Common myeloid progenitor, CD34-positive (primary cell): ENCODE measurements at places on chromosomes 2 and 18.

DNA sequence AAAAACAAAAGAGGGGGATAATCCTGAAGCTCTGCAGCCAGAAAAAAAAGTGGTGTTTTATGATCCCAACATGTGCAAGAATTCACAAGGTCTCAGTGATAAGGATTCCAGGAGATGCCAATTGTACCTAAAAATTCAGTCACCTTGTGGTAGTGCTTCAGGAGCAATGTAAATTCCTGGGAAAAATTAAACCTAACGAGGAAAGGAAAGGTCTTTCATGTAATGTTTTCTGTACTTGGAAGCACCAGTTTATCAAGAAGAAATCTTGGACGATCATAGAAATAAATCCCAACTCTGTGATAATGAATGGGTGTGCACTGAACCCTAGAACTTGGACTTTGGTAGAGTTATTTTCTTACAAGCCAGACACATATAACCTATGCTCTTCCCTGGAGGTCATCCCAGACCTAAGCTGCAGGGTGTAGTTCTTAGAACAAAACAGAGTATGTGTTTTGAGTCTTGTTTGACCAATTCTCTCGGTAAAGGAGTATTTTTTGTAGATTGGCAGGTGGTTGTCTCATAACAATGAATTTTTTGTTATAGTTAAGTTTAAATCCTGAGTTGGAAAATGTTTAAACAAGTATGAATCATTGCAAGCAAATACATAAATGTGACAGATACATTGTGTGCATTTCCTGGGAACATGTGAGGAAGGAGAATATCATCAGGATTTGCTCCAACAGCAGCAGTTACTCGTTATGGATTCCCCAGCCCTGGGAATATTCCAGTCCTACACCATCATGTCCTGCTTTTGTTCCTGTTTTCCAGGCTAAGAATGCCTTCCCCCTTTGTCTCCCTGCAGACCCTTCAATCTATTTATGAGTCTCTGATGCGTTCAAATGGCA, 224.6 kb downstream of the NAPG start:
- no peak for DNase-seq

DNA sequence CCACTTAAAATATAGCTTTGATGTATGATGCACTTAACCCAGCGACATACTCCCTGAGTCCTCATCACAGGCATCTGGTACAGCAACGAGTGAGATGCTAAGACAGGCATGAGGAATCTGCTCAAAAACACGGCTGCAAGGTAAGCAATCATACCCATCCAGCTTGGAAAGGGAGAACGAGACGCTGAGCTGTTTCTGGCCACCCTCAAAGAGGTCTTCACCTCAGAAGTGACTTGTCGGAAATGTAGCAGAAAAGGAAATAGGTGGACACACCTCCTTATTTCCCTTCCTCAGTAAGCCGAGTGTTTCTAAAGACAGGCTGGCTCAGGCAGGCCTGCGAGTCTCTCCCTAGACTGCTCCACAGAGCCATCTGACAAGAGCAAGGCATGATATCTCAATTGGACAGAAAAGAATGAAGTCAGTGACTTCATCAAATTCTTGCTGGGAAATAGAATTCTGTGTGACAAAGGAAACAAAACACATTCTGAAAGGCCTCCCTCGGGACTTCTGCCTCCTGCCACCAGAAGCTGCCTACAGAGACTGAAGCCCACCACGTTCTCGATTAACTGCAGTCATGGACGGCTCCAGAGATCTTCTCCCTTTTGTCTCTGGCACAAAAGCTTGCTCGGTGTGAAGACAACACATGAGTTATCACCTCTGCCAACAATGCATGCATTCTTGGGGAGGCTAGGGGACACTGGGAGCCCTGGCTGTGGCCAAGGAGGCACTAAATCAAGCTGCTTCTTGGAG, 84.3 kb downstream of the UXS1 start:
- no peak for DNase-seq

DNA sequence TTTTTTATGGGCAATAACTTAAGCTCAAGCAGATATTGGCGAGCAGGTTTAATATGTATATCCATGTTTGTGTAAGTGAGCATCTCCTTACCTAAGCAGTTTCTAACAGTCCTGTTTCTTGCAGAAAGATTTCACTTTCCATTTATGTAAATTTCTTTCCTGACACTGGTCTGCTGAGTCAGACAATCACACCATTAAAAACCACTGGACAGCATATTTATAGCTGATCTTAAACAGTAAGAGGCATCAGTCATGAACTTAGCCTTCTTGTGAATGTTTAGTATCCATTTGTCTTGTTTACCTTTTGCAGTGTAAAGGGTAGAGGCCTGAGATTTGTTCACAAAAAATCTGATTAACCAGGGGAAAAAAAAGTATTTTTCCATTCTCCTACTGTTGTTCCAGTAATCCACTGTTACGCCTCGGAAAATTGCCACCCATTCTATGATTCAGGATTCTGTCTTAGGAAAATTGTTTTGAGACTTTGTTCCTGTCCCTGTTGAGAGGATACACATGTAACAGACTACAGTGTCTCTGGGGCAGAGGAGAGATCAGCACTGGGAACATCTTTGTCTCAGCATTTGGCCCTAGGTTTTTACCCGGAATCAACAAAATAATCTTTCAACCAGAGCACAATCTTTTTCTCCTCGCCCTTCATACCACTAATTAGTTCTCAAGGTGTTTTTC, 521.0 kb upstream of the NRP2 start:
- no peak for DNase-seq

- DNase-seq: no peak
These were observed 28.0 kb downstream of the APCDD1 start for GRCh38 chr18:10482363-10482984.

DNA sequence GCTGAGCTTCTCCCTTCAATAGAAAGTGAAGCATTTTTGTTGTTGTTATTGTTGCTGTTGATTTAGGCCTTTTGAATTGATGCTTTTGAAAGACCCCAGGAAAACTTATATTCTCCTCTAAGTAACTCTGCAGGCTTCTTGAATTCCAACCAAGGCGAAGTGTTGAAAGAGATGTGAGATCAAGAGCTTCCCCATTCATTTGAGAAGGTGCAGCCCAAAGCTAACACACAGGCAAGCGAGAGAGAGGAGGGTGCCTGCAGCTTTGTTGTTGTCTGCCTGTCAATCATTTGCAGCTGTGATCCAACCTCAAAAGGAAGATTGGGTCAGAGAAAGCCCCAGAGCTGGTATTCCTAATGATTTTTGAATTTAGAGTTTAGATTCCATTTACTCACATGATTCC, 963.6 kb upstream of the CNTNAP5 start:
- no peak for DNase-seq

DNA sequence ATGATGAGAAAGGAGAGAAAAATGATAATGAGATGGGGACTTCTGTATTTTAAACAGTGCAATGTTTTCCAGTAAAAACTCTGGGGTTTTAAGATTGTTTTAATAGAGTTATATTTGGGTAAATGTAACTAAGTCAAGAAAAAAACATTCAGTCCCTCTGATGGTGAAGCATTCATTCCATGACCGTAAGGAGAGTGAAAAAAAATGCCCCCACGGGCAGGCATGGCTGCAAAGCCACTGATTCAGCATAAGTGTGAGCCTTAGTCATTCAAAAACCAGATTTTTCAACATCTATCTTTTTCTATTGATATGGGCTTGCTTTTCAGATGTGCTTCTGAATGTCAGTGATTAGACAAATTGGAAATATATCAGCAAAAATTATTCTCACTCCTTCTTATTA, 957.8 kb downstream of the SLC4A3 start:
- no peak for DNase-seq

GRCh38 chr2:5433855-5434254, 258.3 kb upstream of the SOX11 start:
- DNase-seq: no peak

DNA sequence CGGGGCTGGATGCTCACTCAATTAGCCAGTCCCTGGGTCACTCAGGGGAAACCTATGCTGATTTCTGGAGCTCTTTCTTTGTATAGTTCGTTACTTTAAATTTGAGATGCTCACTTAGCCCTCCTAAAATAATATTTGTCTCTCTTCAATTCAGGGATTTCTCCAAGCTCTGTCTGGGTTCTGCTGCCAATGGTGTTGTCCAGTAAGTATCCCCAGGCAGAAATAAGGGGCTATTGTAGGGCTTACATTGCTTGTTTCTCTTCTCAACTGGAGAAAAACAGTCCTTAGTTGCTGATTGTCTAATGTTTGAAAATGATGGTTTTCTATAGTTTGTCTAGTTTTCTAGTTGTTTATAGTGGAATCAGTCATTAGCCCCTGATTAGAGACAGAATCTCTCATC, 5.0 kb downstream of the RAB6C start:
- no peak for DNase-seq

GRCh38 chr2:38692636-38693318, 26.9 kb downstream of the GALM start:
- DNase-seq: no peak

- DNase-seq: no peak
These were observed 3.7 kb downstream of the CYS1 start for GRCh38 chr2:10076511-10076910.

GRCh38 chr2:216845426-216845825, 14.4 kb downstream of the TNP1 start:
- no peak for DNase-seq

- DNase-seq: no peak
These were observed 38.4 kb upstream of the FRZB start for GRCh38 chr2:182904844-182905243.

GRCh38 chr2:195984923-195985726, 83.5 kb downstream of the DNAH7 start:
- DNase-seq: no peak

DNA sequence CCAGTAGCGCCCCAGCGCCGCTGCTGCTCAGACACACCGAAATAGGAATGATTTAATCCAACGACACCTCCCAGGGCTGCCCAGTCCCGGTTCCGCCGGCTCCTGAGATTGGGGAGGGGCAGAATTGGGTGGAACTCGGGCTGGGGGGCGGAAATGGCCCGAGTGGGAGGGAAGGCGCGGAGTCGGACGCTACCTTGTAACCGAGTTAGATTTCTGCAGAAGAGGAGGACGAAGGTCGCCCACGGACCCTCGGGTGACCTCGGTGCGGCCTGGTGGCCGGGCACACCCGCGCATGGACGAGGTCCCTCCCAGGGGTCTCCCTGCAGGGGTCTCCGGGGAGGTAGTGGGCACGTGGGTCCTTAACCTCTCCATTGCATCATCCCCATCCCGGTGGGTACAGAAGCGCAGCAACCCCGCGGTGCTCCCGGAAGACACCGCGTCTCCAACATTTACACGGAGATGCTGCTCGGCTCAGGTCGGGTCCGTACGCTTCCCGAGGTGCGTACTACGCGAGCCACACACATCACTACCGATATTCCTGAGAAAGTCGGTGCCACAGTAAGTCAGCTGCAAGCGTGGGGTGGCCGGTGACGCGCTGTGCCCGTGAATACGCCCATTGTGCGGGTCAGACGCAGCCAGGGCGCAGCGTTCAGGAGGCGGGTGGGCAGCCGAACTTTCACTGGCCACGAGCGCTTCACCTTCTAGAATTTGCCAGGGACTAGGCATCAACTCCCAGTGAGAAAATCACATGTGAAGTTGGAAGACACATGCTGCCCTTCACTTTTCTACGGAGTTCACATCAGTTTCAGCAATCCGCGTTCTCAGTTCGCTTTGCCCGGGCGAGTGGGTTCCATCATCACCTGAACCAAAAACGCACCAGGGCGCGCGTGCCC, 3.0 kb downstream of the ZNF516 start:
- peak; percentile 39 for DNase-seq

DNA sequence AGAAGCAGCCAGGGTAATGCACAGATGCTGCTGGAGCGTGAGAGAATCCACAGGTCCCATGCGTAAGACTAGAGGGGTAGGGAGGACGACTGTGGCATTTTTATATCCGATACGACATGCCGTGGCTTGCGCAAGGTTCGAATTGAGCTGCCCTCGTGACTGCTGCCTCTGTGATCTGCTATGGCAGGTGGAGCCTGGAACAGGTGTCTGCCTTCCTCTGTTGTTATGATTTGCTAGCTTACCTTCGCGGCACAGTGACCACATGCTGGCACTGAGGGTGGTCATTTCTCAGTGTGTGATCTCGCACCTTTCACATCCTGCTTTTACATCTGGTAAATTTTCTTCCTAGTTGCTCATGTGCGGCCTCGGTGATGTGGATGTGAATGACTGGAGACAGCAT, 240.2 kb downstream of the ALPK2 start:
- DNase-seq: no peak

DNA sequence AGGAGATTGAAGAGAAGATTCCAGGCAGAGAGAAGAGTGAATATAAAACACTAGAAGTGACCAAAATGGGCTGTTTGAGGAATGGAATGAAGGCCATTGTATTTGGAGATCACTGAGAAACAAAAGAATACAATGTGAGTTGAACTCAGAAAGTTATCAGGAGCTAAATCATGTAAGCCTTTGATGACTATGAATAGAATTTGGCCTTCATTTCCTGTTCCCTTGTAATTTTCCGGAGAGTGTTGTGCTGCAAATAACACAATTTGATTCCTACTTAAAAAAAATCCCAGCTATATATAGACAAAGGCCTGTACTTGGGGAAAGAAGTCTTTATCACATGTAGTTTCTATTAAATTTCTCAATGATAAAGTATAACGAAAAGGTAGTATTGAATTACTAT, 33.7 kb upstream of the KYNU start:
- no peak for DNase-seq

DNA sequence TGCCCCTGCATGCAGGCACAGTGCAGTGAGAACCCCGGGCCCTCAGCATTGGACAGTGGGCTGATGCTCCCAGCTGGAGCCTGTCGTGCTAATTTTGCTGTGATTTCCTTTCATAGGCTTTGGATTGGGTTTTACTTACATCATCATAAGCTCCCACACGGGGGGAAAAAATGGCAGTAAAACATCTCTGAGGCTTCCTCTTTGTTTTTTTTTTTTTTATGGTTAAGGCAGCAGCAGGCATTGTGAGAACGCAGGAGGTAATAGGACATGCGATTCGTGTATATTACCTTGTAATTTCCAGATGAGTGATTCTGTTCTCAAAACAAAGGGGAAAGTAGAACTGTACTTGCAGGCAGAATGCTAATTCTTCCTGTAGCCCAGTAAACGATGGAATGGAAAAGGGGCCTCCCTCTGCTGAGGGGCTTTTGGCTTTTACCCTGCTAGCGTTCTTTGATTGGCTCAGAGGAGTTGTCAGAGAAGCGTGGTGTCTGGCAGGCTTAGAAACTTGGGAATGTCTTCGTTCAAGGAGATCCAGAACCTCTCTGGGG, 89.7 kb downstream of the NPAS2 start:
- no peak for DNase-seq

GRCh38 chr2:237742191-237742590, 56.4 kb upstream of the RBM44 start:
- DNase-seq: no peak

DNA sequence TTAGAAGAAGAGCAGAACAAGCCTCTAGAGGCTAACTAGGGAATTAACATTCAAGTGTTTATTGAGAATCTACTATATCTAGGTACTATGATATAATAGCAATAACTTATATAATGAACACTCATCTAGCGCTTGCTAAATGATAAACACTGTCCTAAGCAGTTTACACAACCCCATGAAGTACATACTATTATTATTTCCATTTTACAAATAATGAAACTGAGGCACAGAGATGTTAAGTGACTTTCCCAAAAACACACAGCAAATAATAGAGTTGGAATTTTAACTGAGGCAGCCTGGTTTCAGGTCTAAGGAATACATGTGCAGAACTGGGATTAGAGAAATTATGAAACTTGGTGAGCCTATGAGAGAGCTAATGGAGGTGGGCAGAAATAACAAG, 893.4 kb downstream of the CPS1 start:
- DNase-seq: no peak

- no peak for DNase-seq
These were observed 355.0 kb upstream of the LYPD1 start for GRCh38 chr2:133025004-133025403.

GRCh38 chr2:23435250-23436035, 50.5 kb downstream of the KLHL29 start:
- no peak for DNase-seq

GRCh38 chr2:240857039-240858008, 11.3 kb upstream of the AGXT start:
- no peak for DNase-seq
